ENCODE measurements at places on chromosomes 11 and 22. TPM values are rescaled to one million over a fixed set of nuclear protein-coding genes. Genes with fewer than 3 reads are reported as not detected.

GRCh38 chr11:126475014-126475991 is 119.8 kb downstream of the ST3GAL4 start:
- DNase-seq = no peak

- DNase-seq = no peak
Measured at GRCh38 chr11:8699903-8700302, 17.3 kb downstream of the RPL27A start.

- no peak for DNase-seq
Measured at GRCh38 chr22:36492109-36492508, 10.7 kb upstream of the TXN2 start.

- DNase-seq = no peak
Measured at GRCh38 chr11:84319863-84320262, 1033.7 kb upstream of the CCDC90B start.

- no peak for DNase-seq
Measured at GRCh38 chr11:13450832-13451397, 12.1 kb downstream of the BTBD10 start.

- no peak for DNase-seq
Measured at GRCh38 chr11:57498540-57498939, 17.0 kb downstream of the SLC43A1 start.

- DNase-seq = no peak
Measured at GRCh38 chr22:42388130-42388797, 43.9 kb downstream of the NFAM1 start.

Gene LUZP2
- polyA plus RNA-seq = 1.8 TPM

Gene RCOR2
- polyA plus RNA-seq = 4.4 TPM

Gene MIAT
- 7.8 TPM for polyA plus RNA-seq

Gene GVQW3
- 1.7 TPM for polyA plus RNA-seq

Gene OR8D4
- not detected for polyA plus RNA-seq

Gene MYRF
- 2.7 TPM for polyA plus RNA-seq

Gene C1QTNF4
- polyA plus RNA-seq = 0.14 TPM

Gene DDI1
- not detected for polyA plus RNA-seq

Gene YPEL4
- 1.1 TPM for polyA plus RNA-seq

All from AG04450 (cell line).